8988T (cell line): ENCODE measurements at places on chromosomes 2 and 18.

DNA sequence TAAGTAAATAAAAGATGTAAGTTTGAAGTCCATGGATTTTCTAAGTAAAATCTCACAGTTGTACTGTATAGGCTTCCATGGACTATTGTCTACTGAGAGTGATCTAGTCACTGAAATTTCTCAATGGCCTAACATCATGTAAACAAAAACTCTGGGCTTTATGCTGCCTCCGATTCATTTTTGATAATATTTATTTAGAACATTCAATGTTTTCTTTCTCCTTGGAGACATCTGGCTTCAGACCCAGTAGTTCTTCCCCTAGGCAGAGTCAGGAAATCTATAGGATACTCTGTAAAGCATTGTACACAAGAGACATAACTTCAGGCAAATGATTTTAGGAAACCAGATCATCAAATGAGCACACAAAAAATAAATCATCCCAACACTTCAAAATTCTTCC is 1208.6 kb upstream of the ZEB2 start:
- no peak for DNase-seq

DNA sequence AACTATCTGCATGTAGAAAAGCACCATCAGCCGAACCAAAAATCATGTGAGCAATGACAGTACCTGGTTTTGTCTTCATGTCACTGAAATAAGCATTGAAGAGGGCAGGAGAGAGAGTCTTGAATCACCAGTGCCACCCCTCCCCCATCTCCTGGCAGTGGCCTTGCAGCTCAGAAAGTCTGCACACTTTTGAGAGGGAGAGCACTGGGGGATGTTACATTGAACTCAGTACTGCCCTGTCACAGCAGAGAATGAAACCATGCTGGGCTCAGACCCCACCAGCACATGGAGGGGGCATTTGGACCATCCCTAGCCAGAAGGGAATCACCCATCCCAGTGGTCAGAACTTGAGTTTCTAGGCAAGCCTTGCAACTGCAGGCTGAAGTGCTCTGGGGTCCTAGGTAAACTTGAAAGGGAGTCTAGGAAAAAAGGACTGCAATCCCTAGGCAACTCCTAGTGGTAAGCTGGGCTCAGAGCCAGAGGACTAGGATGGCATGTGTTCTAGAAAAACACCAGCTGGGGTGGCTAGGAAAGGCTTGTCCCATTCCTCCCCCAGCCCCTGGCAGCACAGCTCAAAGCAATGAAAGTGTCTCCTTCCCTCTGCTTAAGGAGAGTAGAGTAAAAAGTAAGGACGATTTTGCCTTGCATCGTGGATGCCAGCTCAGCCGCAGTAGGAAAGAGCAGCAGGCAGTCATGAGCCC is 259.9 kb upstream of the MYT1L start:
- no peak for DNase-seq

- DNase-seq, result no peak
These were observed 96.3 kb upstream of the STON1 start for GRCh38 chr2:48433682-48434081.

DNA sequence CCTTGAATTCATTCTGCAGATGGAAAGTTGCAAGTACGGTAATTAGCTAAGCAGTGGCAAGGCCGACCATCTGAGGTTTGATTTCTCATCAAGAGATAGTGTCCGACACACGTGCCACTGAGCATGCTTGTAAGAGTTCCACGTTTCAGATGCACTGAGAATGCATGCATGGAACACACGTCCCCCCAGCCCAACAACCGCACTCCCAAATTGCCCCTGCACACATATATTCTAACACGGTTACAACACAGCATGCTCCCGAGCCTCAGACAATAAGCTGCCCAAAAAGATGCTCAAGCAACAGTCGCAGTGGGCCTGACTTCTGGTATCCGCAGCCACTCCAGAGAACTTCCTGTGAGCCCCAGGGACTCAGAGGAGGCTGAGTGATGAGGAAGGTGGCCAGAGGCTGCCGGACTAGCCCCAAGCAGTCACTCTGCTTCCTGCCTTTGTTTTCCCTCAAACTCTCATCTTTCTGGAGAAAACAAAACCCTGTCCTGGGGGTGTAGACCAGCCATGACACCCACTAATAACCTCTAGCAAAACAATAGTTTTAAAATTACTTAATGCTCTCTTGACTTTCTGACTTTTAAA is 204.0 kb downstream of the TGIF1 start:
- no peak for DNase-seq

DNA sequence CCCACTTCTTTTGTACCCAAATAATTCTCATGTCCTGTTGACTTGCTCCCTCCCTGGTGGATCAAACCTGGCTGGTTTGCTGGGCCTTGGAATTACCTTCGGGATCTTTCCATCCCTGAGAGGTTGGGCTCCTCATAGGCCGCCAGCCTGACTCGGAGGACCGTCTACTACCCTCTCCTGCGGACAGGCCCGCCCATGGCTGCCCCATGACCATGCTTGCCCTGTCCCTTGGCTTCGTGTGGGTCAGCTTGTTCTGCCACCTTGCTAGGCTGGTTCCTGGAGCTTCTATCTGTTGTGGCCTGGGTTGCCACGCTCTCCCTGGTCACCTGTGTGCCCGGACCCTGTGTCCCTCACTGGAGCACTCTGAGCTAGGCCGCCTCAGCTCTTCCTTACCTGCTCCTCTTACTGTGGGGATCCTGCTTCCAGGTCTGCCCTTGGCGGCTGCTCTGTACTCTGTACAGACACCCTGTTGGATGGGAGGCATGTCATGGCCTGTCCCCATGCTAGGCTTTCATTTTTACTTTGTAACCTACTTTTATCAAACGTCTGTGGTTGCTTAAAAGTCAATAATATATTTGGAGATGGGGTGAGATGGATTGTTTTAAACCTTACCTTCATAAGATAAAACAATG is 29.7 kb upstream of the FHL2 start:
- no peak for DNase-seq

DNA sequence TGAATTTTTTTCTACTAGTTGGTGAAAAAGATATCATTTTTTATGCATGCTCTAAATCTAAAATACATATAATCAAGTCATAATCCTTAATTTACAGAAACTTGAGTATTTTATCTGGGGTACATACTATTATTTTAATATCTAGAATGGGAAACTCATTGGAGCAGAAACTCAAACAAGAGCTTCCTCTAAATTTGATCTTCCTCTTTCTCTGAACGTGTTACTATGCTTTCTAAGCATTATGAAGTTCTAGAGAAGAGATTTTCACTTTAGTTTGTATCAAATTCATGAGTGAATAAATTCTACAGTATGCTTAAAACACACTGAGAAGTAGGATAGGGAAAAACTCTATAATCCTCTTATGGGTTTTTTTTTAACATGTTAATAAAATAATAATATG is 20.6 kb upstream of the SLC38A11 start:
- DNase-seq, result no peak

DNA sequence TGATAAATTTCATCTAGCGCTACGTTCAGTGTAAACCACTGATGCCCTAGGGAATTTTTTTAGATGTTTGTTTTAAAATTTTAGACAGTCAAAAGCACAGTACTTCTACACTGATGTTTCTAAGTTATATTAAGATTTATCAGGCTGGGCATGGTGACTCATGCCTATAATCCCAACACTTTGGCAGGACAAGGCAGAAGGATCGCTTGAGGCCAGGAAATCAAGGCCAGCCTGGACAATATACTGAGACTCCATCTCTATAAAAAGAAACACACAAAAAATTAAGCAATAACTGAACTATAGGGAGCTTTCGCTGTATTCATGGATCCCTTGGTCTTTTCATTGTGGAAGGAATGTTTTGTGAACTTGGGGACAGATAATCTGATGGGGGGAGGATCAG is 50.6 kb upstream of the MAPRE2 start:
- no peak for DNase-seq

- no peak for DNase-seq
These were observed 8.9 kb downstream of the PTGR3 start for GRCh38 chr18:75200071-75200470.

DNA sequence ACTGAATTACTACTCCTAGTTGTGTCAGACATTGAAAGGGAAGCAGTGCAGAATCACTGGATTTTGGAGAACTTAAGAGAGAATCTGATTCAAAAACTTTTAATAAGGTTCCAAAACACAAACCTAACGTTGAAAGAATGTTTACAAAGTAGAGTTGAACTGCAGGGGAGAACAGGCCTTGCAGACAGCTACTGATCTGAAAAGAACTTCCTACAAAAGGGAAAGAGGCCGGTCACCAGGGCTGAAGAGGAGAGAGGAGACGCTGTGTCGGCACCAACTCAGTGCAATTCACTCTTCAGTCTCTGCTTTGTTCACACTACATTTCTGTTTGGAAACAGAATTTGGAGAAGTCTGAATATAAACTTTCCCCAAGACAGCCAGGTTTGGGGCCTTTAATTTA is 124.0 kb downstream of the GAREM1 start:
- no peak for DNase-seq

DNA sequence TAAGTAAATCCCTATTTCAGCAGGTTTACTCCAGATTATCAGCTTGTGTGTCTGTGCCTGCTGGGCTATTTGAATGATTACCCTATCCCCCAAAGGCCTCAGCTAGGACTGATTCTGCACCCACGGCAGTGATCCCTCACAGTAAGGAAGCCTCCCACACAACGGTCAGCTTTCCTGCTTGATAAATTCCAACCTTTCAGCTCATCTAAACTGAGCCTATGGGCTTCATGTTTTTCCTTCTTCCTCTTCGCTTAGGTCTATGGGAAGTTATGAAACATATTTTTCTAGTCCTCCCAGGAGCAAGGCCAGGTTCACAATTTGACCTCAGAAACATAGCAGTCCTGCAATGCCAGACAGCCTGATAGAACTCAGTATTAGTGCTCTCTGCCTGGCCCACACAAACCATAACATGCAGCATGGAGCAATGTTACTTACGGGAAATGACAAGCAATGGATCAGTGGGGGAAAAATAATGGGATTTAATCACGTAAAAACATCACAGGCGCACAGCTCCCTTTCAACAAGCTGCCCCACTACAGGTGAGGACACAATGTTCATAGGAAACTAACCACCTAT is 170.9 kb downstream of the ZNF521 start:
- no peak for DNase-seq

DNA sequence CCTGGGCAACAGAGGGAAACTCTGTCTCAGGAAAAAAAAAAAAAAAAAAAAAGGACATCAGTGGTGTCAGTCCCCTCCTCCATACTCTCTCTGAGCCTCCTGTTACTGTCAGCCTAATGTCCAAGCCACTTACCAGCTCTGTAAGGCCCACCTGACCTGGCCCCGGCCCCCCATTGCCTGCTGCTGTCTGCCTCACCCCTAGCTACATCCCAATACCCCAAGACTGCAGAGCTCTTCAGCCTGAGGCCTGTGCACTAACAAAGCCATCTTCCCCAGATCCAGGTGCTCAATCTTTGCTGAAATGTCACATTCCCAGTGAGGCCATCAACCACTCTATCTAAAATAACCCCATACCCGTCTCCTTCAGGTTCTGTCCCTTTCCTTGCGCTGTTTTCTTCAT is 5.7 kb downstream of the ARMC9 start:
- DNase-seq, result no peak

GRCh38 chr2:107806901-107807300 is 19.8 kb upstream of the RGPD4 start:
- no peak for DNase-seq
